ENCODE measurements at places on chromosomes 12 and 14.

GRCh38 chr14:21614240-21614639, 20.5 kb downstream of the OR10G2 start:
- DNase-seq = no peak

GRCh38 chr14:29351996-29352705, 575.5 kb downstream of the PRKD1 start:
- no peak for DNase-seq

GRCh38 chr14:58712357-58712756, 74.6 kb downstream of the DACT1 start:
- no peak for DNase-seq

DNA sequence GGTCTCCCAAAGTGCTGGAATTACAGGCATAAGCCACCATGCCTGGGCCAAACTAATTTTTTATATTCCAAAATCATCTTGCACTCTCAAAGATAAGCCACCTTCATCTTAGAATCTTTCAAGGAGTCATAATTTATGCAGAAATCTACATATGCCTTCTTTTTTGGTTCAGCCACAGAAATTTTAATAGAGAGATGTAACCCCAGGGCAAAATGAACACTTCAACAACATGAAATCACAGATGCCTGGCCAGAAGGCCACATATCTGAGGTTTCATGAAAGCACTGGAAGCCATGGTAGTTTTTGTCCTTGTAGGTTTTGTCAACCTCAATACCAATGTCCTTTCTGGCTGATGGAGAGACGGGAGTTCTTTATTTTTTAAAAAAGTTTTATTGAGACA, 9.8 kb downstream of the SUPT16H start:
- no peak for DNase-seq

DNA sequence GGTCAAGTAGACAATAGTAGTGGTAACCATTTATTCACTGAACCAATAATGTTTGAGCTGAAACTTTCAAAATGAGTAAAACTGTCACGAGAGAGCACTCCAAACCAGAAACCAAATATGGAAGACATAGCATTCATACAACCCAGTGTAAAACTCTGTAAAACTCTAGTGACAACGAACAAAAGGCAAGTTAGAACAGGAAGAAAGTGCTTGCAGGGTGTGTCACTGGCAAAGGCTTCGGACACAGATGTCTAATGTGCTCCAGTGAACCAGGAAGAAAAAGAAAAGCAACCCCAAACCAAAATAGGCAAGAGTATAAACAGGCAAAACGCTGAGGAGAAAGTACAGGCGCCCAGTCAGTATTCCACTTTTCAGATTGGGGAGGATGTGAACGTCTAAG, 79.3 kb upstream of the FZD10 start:
- no peak for DNase-seq

GRCh38 chr14:91373591-91374254, 43.9 kb downstream of the CCDC88C start:
- DNase-seq = peak; percentile 15

DNA sequence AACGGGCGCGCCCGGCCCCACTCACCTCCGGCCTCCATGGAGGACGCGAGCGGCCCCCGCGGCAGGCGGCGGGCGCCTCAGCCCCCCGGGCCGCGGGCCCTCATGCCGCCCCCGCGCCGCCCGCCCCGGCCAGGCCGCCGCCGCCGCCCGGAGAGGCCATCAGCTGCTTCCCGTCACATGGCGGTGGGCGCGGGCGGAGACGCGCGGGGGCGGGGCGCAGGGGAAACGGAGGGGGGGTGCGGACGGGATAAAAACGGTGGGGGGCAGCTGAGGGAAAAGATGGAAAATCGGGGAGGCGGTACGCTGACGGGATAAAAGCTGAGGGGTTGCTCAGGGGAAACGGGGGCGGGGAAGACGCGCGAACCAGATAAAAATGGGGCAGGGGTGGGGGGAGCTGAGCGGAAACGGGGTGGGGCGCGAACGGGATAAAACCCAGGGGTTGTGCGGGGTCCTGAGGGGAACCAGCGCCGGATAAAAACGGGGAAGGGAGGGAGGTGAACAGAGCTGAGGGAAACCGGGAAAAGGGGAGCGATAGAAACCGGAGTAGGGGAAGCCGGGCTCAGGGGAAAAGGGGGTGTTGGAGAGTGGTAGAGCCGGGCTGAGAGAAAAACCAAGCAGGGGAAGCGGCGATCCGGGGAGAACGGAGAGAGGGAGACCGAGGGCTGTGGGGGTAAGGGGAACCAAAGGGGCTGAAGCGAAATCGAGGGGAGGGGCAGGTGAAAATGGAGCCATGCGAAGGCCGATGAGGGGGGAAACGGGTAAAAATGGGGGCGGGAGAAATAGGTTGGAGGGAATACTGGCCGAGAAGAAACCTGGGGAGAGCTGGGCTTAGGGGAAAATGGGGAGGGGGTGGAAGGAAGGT, at the start of gene WSB2:
Gene WSB2, minus strand, starts transcription at position 169 of the 862 bp plus-strand sequence. Its CDS starts 131 bp downstream, at position 38.
- peak; percentile 65 for DNase-seq

DNA sequence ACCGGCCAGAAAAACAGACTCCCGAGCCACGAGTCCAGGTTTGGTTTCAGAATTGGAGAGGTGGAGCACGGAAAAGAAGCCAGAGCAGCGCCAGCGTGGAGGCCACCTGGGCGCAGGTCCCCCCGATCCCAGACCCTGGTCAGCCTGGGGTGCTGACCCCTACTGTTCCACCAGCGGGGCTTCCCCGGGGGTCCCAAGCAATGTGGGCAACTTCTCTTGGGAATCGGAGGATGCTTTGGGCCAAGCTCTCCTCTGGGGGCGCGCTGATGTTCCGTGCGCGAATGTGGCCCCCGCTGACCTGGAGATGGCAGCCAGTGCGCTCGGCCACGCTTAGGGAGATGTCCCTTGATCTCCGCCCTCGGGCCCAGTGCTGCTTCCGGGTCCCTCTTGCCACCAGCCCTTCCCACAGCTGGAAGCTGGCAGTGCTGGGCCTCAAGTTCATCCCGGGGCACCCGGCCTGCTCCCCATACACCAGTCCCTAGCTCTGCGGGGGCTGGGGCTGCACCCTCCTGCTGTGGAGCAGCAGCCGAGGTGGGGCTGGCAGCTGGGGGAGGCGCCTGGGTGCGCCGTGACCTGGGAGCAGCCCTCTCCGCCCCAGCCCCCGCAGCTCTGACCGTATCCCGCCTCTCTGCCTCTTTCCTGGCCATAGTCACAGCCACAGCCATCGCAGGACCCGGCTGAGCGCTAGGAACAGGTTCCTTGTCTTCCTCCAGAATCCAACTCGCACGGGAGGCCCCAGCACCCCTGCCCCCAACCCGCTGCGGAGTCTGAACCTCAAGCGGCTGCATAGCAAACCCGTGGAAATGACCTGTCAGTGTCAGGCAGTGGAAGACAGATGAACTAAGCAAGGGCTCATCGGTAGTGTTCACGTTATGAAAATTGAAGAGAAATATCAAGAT, 91.2 kb downstream of the RCOR1 start:
- no peak for DNase-seq

DNA sequence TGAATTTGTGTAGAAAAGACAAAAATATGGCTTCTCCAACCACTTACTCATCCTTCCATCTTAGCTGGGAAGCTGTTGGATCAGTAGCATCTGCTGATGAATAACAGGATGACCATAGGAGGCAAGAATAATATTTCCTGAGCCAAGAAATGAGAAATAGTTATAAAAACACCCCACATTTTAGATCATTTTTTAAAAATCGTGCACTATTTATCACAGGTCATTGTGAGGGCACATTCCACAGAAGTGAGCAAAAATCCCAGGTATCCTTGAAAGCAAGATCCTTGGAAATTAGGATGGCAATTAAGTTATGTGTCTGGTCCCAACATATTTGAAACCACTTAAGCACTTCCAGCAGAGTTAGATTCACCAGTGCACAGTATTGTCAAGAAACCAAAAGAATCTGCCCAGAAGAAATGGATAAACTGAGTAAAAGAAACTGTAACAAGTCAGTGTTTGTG, 8.4 kb downstream of the FAR2 start:
- peak; percentile 90 for DNase-seq

DNA sequence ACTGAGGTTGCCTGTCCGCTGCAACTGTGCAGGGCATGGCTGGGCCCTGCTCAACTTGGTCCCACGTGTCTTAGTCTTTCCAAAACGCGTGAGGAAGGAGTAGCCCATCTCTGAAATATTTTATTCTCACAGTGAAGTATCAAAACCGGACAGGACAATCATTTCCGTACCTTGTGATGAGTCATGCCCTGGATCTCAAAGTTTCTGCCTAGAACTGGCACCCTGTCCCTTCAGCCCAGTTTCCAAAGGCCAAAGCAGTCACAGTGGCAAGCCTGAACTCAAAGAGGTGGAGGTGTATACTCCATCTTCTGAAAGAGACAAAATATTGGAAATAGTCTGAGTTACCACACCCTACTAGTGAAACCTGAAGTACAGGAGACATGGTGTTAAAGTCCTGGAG, 28.5 kb upstream of the SRGAP1 start:
- DNase-seq = no peak

DNA sequence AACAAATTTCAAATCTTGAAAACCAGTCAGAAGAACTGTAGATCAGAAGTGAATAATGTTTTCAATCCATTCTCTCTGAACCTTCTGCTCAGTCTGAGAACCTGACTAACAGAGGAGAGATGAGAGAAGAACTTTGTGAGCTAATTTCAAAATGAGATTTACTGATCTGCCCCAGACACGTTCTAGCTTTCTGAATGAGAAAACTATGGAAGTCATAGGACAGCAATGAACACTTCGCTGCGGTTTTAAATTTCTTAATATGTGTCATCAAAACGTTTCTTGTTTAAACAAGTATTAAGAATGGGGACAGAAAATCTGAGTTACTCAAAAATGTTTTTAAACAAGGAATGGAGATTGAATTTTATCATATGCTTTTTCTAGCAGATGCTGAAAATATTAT, 66.6 kb upstream of the FAR2 start:
- peak; percentile 25 for DNase-seq

- DNase-seq = peak; percentile 98
Observed at GRCh38 chr14:70856851-70857495, 47.7 kb upstream of the MAP3K9 start.

GRCh38 chr12:21165048-21165447, 34.1 kb downstream of the SLCO1B1 start:
- no peak for DNase-seq

DNA sequence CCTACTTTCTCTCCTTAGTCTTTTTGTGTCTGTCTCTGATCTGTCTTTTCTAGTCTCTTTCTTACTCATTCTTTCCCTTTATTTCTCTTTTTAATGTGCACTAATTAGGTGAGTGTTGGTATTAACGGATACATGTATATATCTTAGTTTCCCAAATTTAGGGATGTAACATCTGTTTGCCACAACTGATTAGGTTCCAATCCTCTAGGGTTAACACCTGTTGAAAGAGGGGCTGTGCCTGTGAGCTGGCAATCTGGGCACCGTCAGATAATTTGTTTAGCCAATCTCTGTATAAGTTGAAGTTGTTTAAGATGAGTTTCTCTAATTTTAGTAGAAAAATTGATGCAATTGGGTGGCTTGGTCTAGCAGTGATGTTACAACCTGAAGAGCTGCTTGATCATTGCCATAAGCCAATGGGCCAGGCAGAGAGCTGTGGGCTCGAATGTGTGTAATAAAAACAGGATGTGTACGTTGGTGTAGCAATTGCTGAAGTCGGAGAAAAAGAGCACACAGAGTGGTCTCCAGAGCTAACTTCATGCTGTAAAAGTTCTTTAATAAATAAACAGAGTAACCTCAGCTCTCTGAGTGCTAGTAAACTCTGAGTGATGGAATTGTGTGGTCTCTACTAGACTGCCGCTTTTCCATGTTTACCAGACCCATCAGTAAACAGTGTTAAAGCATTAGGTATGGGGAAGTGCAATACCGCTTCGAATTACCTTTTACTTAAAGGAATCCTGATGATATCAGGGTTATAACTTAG, 18.3 kb upstream of the LYZ start:
- DNase-seq = no peak

GRCh38 chr12:1277905-1278304, 286.9 kb downstream of the ERC1 start:
- DNase-seq = no peak

- peak; percentile 17 for DNase-seq
Observed at GRCh38 chr12:96571101-96571862, 81.9 kb downstream of the CFAP54 start.

DNA sequence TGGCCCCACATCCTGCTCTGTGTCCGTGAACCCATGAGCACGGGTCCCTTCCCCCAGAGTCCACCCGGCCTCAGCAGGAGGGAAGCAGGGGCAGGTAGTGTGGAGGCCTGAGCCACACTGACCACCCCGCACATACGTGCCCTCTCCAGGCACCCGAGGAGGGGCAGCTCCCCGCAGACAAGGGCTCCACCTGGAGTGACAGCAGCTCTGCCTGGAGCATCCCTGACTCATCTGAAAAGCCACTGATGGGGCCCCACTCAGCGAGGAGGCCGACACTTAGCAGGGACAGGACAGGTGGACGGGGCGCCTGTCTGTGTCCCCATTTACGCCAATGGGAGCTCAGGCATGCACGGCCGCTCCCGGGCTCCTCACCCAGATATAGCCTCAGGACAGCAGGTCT, 237.6 kb upstream of the SFSWAP start:
- no peak for DNase-seq

- no peak for DNase-seq
Observed at GRCh38 chr14:25756876-25757275, 706.9 kb upstream of the STXBP6 start.

DNA sequence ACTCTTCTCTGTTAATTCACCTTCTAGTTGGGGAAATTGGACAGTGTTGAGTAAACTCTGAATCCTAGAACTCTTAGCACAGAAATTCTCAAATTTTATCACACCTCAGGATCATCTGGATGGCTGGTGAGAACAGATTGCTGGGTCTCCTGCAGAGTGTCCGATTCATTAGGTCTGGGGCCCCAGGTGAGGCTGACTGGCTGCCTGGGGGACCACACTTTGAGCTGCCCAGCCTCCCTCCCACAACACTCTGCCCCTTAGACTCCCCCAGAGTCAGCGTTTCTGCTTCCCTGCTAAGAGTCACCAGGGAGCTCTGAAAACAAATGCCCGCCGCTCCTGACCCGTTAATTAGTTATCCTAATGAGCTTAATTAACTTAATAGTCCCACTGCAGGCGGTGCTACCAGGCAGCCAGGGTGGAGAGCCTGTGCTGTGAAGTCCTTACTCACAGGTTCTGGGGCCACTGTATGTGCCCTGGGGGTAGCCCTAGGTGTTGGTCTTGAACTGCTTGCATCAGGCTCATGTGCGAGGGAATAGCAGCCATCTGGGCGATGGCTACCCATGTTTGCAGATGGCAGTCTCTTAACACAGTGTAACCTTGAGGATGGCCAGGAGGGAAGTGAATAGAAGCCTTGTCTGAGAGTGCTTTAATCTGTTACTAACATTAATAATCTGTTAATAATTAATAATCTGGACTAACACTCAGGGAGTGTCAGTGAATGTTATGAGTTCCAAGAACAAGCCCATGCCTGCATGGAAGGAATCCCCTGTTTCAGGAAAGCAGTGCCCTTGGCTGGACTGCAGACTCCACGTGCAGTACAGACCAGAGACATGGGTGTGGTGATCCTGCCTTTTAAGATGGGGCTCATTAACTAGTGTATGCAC, 35.6 kb downstream of the AACS start:
- no peak for DNase-seq

- DNase-seq = peak; percentile 11
Observed at GRCh38 chr12:64744422-64745258, 14.6 kb downstream of the GNS start.

Data from fibroblast of skin of back (primary cell).